ENCODE measurements at places on chromosomes 3 and 15.

GRCh38 chr3:158264894-158265293, 155.0 kb downstream of the RSRC1 start:
- DNase-seq, result no peak

- DNase-seq, result no peak
Measured at GRCh38 chr15:60894347-60894746, 334.8 kb downstream of the RORA start.

DNA sequence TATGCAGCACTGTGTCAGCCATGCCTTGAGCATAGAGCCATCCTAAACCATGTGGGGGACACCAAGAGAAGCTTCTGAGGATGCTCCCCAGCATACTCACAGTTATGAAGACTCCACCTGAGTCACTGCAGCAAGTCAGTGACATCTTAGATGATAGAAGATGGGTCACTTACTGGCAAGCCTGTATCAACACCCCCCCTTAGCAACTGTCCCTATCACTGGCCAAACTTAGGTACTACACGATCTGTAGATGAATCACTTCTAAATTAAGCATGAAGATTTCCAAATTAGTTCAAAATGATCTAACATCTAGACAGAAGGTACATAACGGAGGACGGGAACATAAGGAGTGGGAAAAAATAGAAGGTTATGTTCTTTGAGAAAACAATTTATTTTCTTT, 13.2 kb upstream of the LMCD1 start:
- DNase-seq, result no peak

- DNase-seq, result no peak
Measured at GRCh38 chr3:44436181-44436580, 41.3 kb downstream of the ZNF445 start.

GRCh38 chr3:54349231-54349652, 226.9 kb downstream of the CACNA2D3 start:
- peak; percentile 51 for DNase-seq

- no peak for DNase-seq
Measured at GRCh38 chr3:12759693-12760565, 870 bp upstream of the TMEM40 start.

- DNase-seq, result no peak
Measured at GRCh38 chr15:69793431-69793780, 304.3 kb downstream of the TLE3 start.

- DNase-seq, result no peak
Measured at GRCh38 chr3:124565551-124565950, 164.7 kb upstream of the UMPS start.

- peak; percentile 84 for DNase-seq
Measured at GRCh38 chr3:111594205-111594604, 941 bp downstream of the ZBED2 start.

DNA sequence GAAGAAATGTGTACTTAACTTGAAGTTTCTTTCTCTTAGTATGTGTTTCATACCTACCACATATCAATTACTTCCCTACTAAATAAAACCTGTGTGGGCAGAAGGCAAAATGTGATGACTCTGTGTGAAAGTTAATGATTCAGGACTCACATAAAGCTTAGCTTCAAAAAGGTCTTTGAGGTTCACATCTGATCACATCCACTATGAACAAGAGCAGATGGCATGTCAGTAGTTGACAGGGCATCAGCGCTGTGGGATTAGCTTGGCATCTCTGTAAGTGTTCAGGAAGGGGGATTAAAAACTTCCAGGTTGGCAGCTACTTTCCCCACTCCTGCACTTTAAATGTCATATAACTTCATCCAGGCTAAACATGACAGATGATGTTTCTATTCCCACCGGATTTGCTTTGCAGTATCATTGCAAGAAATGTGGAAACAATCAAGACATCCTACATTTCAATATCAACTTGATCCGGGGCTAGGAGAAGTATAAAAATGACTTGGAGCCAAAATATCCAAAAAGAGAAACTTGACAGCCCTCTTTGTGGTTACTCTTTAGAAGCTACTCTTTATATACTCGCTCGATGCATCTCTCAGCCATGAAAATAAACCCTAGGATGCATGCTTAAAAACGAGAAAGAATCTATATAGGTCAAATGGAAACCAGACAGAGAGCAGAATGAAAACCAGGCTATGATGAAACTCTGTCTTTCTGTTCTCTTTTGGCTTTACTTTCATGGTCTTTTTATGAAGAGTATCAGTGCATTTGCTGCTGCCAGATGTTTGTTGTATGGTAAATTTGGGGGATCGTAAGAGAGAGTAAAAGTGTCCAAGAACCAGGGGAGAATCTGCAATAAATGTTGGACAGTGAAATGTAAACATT, 273.1 kb upstream of the ALCAM start:
- no peak for DNase-seq

GRCh38 chr3:58411036-58411435, 22.6 kb downstream of the PDHB start:
- DNase-seq, result no peak

- DNase-seq, result peak; percentile 91
Measured at GRCh38 chr3:177597311-177598096, 400.2 kb upstream of the TBL1XR1 start.

- no peak for DNase-seq
Measured at GRCh38 chr15:63986751-63987341, 59.4 kb downstream of the DAPK2 start.

- DNase-seq, result no peak
Measured at GRCh38 chr3:101867511-101867910, 18.2 kb downstream of the NFKBIZ start.

- no peak for DNase-seq
Measured at GRCh38 chr3:143820466-143821221, 27.6 kb downstream of the SLC9A9 start.

Measured in astrocyte of the hippocampus (primary cell).